Hematopoietic multipotent progenitor cell treated with erythropoietin and hydrocortisone succinate and interleukin-3 and kit ligand, for 17 days (in vitro differentiated cells): ENCODE measurements at places on chromosomes 3 and 15.

DNA sequence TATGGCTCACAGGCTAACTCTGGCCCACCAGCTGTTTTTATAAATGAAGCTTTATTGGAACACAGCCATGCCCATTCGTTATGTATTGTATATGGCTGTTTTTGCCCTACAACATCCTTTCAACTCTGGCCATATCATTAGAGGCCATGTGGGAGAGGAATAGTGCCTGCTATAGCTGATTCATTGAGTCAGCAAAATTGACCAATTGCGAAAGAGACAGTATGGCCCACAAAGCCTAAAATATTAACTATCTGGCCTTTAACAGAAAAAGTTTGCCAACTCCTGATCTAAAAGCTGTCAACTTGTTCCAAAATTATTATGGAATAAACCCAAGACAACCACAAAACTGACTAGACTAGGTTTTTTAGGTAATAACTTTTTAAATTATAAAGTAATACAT is 1.4 kb downstream of the NR1I2 start:
- DNase-seq: no peak

GRCh38 chr3:45929042-45929679 is 14.1 kb upstream of the CXCR6 start:
- peak; percentile 58 for DNase-seq

GRCh38 chr3:158102242-158103080 is 3.8 kb downstream of the SHOX2 start:
- DNase-seq: no peak

DNA sequence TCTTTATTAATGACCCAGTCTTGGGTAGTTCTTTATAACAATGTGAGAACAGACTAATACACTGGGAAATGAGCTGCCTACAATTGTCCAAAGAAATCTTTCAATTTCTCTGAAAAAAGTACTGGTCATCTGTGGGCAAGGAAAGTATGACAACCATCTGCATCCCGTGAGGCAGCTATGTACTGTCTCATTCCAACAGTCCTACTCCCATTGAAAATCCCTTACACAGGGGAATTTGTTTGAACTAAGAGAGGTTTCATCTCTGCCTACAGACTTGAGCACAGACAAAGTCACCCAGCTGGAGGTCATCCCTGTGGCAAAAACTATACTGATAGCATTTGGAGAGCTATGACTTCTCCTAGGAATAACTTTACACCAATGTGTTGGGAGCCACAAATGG is 27.1 kb downstream of the SHC4 start:
- no peak for DNase-seq

- no peak for DNase-seq
Measured at GRCh38 chr3:195182470-195182795, 88.5 kb downstream of the XXYLT1 start.
